Activated naive CD4-positive, alpha-beta T cell treated with anti-CD3 and anti-CD28 coated beads for 36 hours (primary cell): ENCODE measurements at places on chromosomes 3 and 15. TPM values are rescaled to one million over a fixed set of nuclear protein-coding genes. Genes with fewer than 3 reads are reported as not detected.

- no peak for DNase-seq
- no peak overlapping the region for H3K27ac ChIP-seq
- H3K4me1 ChIP-seq: no peaks in the 10 kb centered on the region
- H3K36me3 ChIP-seq: no peaks in the 10 kb centered on the region
- H3K27me3 ChIP-seq: no peaks in the 10 kb centered on the region
- H3K4me3 ChIP-seq: no peak overlapping the region
These were observed 74.3 kb upstream of the ARPP21 start for GRCh38 chr3:35565048-35565447.

The HGD gene
- total RNA-seq: not detected

DNA sequence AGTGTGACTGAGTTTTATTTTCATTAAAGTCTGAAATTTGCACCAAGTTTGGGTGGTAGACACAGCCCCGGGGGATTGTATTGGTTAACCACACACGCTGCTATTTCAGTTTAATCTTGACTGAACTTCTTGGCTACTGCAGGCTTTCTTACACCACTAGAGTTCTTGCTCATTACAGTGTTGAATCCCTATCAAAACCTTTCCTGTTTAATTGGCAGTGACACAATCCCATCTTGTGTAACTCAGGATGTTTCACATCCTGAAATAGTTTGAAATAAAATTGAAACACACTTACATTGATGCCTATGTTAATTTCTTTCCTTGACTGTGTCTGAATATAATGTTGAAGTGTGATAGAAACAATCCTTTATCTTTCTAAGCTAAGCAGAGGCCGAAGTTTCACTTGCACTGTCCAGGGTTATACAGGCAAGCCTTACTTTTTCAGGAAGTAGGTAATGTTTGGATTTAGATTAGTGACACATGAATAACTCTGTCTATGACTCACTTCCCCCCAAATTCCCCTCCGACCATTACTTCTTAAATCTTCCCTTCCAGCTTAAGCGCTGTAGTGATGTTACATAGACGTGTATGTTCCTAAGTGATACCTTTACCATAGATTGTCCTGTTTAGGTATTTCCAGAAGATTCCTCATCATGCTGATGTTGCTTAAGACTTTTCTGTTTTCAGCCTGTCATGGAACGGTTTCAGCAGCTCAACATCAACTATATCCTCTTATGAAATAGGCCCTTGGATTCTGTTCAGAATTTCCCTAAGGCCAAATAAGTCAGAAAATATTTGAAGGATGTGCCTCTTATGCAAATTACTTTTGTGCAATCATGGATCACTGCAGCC is 16.8 kb downstream of the ATG7 start:
- H3K4me1 ChIP-seq: peaks cover 48% of the 10 kb centered on the region
- H3K36me3 ChIP-seq: peaks cover 27% of the 10 kb centered on the region
- peak overlapping the region; percentile 84 for H3K27ac ChIP-seq

DNA sequence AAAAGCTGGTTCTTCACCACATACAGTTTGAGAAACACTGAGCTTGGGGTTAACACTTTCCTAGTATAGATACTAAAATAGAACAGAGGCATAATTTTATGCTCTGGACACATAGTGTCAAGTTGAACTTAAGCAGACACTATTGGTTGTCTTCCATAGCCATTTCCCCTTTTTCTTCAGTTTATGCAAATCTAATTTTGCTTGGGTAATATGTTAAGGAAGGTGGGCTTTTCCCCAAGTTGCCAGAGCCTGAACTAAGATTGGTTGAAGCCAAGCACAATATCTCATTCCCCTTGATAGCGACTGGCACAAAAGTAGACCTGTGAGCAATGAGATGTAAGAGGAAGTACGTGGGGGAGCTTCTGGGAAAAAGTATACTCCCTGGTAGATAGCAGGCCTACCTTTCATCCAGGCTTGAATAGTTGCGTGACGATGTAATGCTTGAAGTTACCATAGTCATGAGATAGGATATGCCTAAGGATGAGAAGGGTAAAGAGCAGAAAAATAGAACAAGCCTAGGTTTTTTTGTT is 4.5 kb upstream of the POPDC2 start:
- no peaks in the 10 kb centered on the region for H3K27me3 ChIP-seq
- H3K4me1 ChIP-seq: peaks cover 1% of the 10 kb centered on the region
- H3K27ac ChIP-seq: no peak overlapping the region
- no peak for DNase-seq
- peaks cover 6% of the 10 kb centered on the region for H3K36me3 ChIP-seq

The GPR149 gene
- not detected for total RNA-seq

The CHRNA7 gene
- not detected for total RNA-seq

- H3K4me1 ChIP-seq: peaks cover 49% of the 10 kb centered on the region
- DNase-seq: no peak
These were observed 62.5 kb upstream of the SNRK start for GRCh38 chr3:43223670-43224364.
